Ureter (tissue), 1 donor: ENCODE measurements at places on chromosomes 4 and X. TPM values are rescaled to one million over a fixed set of nuclear protein-coding genes. Genes with fewer than 3 reads are reported as not detected.

- no peak for DNase-seq
These were observed 9.0 kb downstream of the ZNF827 start for GRCh38 chr4:145929415-145930178.

DNA sequence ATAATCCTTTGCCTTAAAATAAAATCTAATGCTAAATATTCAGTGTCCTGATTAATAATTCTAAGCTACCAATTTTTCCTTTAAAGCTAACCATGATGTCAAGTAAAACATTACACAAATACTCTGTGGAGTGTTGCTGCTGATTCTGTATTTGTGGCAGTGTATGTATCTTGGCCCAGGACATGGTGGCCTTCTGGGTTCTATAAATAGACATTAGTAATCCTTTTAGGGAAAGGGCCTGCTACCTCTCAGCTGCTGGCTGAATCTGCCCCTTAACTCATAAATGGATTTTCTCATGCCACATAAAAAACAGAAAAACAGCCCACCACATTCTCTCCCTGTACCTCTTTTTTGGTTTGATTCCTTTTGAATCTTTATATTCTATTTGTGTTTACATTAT is 1.2 kb upstream of the XK start:
- no peak for DNase-seq

- no peak for DNase-seq
These were observed 225.8 kb downstream of the DMD start for GRCh38 chrX:32985544-32985943.

GJB1 gene
- total RNA-seq, result 4.1 TPM

DNA sequence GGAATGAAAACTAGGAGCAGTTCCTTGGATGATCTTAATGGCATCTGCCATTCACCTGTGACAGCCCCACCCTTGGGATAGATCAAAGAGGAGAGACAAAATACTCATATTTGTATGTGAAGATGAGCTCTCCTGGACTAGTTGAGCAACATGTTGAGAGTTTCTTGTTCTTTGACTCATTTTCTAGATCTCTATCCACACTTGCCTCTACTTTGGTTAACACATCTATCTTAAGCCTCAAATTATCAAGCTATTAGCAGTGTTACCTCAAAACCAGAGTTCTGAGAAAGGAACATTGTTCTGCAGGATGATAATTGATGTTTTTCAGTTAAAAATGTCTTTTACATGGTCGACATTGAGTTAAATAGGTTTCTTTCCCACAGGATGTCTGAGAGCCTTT is 94.2 kb upstream of the TEX13D start:
- no peak for DNase-seq

FAM3A gene
- 46.3 TPM for total RNA-seq

DNA sequence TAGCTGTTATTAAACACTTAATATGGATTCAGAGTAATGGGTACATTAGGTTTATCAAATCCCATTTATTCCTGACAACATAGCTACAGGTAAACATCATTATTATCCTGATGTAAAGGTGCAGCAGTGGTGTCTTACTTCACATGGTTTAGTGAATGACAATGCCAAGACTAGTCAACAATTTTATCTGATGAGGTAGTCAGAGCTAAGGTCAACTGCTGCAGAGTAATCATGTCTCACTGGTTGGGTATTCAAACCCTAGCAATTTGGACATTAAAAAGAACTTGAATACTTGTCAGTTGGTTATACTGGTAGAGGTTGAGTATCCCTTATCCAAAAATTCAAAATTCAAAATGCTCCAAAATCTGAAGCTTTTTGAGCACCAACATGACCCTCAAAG is 117.6 kb downstream of the MAB21L2 start:
- no peak for DNase-seq
